HFFc6 (cell line): ENCODE measurements at places on chromosomes 6 and 20. TPM values are rescaled to one million over a fixed set of nuclear protein-coding genes. Genes with fewer than 3 reads are reported as not detected.

PLEKHG1 gene
- 0.21 TPM in 1 of 3 replicates, not detected in the others for total RNA-seq

PAX1 gene
- total RNA-seq, result not detected in 3 replicates

DNA sequence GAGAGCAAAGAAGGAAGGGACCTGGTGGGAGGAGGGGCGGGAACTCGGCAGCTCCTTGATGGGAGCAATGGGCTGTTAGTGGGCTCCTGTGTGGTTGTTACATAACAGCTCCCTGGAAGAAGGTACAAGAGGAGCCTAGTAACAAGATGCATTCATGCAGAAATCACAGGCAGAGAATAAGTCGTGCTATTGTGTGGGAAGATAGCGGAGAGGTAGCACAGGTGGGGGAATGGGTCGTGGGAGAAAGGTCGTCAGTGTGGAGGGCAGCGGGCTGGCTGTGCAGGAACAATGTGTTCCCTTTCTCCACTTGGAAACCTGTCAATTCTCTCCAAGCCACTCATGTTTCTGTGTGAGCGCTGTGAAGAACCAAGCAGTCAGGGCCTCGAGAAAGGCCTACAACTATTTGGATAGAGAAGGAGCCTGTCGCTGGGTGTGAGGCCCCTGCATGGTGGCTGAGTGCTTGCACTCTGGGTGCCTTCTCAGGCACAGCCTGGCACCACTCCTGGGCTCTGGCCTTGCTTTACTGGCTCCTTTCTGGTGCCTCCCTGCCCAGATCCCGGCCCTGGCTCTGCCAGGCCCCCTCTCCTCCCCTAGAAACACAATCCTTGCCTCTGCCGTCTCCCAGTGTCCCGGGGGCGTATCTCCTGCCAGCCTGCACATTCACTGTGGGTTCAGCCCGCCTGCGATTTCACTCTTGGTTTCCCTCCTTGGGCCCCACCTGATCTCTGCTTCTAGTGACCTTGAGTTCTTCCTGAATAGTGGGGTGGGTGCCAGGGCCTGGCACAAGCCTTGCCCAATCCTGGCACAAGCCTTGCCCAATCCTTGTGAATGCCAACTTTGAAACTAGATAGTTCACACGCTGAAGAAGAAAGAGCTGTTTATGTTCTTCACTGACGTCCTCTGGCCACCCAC is 7.4 kb upstream of the FGD2 start:
- no peak overlapping the region for H3K27ac ChIP-seq
- H3K4me3 ChIP-seq, result no peak overlapping the region
- no peak for DNase-seq
- no peaks in the 10 kb centered on the region for H3K36me3 ChIP-seq
- peaks cover 20% of the 10 kb centered on the region for H3K27me3 ChIP-seq
- H3K4me1 ChIP-seq, result no peaks in the 10 kb centered on the region

DNA sequence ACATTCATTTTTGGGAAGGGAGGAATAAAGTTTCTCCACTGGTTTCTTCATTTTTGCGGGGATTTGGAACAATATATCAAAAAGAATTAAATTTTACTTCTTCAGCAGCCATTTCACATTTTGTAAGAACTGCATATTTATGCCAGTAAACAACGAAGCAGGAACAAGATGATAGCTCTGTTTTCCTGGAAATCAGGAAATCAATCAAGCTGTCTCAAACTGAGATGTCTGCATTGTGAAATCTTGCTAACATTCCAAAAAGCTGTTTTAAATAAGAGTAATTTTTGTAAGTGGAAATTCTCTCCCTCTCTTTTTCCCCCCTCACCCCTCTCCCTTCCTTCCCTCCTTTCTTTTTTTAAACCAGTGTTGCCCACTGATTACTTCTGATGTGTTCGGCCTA is 20.0 kb downstream of the MAPK13 start:
- DNase-seq, result no peak
- peaks cover 15% of the 10 kb centered on the region for H3K36me3 ChIP-seq
- H3K27ac ChIP-seq, result no peak overlapping the region
- H3K4me3 ChIP-seq, result no peak overlapping the region
- no peaks in the 10 kb centered on the region for H3K4me1 ChIP-seq

DNA sequence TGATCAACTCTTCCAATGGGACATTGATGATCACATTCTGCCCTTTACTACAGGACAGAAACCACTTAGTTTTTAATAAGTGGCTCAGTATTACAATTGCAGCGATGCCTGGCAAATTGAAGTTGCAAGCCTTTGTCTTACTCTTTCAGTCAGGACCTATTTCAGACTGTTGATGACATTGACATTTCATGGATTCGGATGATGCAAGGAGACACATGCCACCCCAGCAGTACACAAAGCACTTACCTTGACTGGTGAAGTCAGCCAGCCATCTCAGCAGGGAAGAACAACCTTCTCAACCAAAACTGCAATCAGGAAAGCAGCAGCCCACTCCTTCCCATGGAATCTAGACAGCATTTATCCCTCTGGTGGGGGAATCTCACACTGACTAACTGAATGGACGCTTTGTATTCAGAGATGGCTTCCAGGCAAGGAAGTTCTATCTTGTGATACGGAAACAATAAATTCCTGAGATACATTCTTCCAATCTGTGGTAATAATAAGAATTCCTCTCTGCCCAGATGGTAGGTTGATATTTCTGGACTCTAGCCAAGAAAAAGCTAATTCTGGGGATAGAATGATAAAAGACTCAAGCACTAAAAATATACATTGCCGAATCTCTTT is 24.8 kb downstream of the NFYA start:
- peak overlapping the region; percentile 33 for H3K4me3 ChIP-seq
- peak overlapping the region; percentile 79 for H3K27ac ChIP-seq
- H3K27me3 ChIP-seq, result no peaks in the 10 kb centered on the region
- H3K36me3 ChIP-seq, result peaks cover 50% of the 10 kb centered on the region
- H3K4me1 ChIP-seq, result peaks cover 36% of the 10 kb centered on the region
- DNase-seq, result peak; percentile 65

DNA sequence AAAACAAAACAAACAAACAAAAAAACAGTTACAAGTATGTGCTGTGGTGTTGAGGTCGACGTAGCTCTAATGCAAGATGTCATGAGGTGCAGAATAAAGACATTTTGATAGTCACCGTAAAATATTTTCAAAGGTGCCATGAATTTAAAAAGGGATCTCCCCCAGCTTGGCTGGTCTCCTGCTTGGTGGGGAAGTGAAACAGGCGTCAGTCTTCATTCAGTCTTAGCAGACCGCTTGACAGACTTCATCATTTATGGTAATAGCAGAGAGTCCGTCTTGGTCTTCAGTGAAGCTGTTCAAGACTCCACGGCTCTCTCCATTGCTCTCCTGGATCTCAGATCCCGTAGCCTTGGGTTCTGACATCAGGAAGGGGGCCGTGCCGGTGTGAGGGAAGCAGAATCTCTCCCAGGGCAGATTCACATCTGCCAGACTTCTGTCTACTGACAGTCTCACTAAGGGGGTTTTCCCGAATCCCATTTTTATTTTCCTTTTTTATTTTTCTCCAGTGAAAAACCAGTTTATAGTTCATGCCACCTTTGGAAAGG is 1.6 kb downstream of the SLC24A3 start:
- H3K4me1 ChIP-seq, result no peaks in the 10 kb centered on the region
- H3K27ac ChIP-seq, result no peak overlapping the region
- H3K36me3 ChIP-seq, result no peaks in the 10 kb centered on the region
- DNase-seq, result no peak
